ENCODE measurements at places on chromosomes 3 and 15.

DNA sequence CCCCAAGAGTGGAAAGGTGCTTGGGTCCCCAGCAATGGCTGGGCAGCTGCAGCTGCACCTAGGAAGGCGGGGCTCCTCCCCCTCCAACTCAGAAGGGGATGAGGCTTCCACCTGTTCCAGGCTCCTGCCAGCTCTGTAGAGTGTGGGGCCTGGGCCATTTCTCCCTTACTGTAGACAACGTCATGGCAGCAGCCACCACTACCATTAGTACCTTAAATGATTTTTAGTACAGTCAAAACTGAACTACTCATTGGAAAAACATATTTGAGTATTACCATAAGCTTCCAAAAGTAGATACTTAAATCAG, 1274.2 kb upstream of the GBE1 start:
- no peak for DNase-seq

- peak; percentile 72 for DNase-seq
Observed at GRCh38 chr15:29669823-29670222, 152.4 kb downstream of the TJP1 start.

GRCh38 chr15:22884344-22884743, 45.9 kb downstream of the NIPA2 start:
- DNase-seq: no peak

GRCh38 chr3:112561484-112561733, 353 bp downstream of the ATG3 start:
- no peak for DNase-seq

DNA sequence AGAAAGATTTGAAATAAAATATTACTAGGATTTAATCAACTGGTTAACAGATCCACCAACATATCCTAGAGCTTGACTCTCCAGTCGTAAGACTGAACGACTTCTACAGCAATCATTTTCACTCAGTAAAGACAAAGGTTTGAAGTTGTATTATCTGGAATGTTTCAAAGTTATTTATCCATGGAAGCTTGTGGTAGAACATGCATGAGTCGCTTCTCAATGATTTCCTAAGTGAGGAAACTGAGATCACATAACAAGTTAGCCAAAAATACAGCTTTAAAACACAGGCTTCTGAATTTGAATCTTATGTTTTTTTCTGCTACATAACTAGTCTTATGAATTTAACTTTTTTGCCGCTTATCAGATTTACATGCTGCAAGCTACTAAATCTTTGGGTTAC, 241.8 kb downstream of the FOXP1 start:
- DNase-seq: peak; percentile 90

GRCh38 chr3:15083252-15083651, 15.7 kb downstream of the RBSN start:
- DNase-seq: no peak

GRCh38 chr3:97880267-97880666, 58.5 kb downstream of the CRYBG3 start:
- DNase-seq: peak; percentile 20

DNA sequence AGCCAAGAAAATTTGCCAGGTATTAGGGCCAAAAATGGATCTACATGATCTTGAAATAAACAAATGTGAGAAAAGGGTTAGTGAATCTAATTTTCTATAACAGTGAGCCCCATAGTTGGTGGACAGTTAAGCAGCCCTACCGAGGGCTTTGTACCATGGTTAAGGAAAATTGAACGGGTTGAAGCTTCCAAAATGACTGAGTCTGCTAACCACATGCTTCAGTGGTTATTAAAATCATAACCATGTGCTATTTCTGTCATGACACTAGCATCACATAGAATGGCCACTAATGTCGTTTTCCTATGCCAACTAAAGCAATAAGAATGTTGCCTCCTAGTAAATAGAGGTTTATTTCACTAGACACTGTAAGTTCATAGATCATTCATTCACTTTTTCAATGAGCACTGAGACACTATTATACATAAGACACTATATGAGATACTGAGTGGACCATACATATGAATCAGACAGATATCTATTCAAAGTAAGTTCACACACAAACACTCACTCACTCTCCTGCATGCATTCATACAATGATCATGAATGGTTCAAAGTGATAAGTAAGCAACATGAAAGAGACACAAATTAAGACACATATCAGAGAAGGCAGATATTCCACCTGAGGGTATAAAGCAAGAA, 4.3 kb downstream of the SST start:
- no peak for DNase-seq

DNA sequence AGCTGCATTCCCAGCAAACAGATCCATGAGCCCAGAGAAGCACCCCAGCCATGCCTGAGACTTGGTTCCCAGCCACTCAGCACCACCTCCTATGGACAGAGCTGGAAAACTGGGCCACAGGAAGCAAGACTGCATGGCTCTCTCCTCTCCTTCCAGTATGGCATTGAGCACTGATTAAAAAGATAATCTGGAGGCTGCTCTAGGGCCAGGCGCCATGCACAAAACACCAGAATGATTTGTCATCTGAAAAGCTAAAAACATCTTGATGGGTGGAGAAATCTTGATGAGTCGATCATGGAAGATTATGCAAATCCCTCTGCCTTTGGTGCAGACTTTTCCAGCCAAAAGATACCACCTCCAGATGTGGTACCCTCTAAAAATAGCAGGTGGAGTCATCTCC, 62.7 kb upstream of the MRPS22 start:
- peak; percentile 70 for DNase-seq

DNA sequence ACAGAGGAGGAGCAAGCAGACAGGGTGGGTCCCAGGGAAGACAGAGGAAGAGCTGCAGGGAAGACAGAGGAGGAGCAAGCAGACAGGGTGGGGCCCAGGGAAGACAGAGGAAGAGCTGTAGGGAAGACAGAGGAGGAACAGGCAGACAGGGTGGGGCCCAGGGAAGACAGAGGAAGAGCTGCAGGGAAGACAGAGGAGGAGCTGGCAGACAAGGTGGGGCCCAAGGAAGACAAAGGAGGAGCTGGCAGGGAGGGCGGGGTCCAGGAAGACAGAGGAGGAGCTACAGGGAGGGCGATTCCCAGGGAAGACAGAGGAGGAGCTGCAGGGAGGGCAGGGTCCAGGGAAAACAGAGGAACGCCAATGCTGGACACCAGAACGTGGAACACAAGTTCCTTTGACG, 66.5 kb downstream of the PLXNA1 start:
- DNase-seq: no peak

DNA sequence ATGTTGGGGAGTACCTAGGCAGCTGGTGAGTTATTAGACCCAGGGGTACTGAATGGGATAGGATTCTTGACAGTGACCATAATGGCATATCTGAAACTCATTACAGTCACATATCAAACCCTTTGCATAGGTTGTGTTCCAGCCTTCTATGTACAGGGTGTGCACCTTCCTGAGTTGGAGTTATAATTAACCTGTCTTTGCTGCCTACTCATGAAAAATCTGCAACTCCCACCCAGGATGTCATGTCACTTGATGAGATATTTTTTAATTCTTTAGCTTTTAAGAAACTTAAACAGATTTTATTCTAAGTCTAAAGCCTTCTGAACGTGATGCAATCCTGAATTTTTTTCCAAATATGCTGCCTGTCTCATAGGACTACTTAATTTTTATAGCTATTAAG, 21.1 kb upstream of the ADGRG7 start:
- no peak for DNase-seq

- no peak for DNase-seq
Observed at GRCh38 chr15:95284492-95284891, 1046.0 kb upstream of the NR2F2 start.

- DNase-seq: peak; percentile 86
Observed at GRCh38 chr15:70504299-70504951, 258.9 kb downstream of the UACA start.

DNA sequence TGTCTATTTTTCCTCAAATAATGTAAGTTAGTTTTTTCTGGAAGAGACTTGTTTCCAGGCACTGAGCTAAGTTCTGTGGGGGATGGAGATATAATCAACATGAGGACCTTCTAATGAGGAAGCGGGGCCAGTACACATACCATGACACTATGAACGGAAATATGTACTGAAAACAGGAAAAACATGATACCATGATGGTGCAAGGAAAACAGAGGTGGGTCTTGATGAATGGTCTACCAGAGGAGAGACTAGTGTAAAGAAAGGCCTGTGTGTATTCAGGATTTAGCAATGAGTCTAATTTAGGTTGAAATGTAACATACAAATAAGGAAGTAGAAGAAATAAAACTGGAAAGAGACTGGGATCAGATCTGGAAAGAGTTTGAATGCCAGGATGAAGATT, 38.9 kb upstream of the TPRG1 start:
- DNase-seq: no peak

DNA sequence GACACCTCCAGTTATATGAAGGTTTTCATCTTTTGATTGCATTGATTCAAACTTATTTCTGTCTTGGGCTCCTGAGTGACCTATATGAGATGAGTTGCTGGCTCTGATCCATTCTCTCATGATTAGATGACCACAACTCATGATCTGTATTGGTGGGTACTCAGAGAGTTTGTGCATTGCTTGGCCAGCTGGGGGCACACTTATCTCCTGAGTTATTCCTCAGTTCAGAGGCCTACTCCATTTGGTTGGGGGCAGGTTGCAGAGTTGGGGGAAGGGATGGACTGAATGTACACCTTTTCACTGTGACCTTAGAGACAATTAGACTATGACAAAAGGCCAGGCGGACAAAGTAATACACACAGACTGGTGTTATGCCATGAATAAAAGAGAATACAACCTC, 166.2 kb upstream of the SEMA6D start:
- no peak for DNase-seq

DNA sequence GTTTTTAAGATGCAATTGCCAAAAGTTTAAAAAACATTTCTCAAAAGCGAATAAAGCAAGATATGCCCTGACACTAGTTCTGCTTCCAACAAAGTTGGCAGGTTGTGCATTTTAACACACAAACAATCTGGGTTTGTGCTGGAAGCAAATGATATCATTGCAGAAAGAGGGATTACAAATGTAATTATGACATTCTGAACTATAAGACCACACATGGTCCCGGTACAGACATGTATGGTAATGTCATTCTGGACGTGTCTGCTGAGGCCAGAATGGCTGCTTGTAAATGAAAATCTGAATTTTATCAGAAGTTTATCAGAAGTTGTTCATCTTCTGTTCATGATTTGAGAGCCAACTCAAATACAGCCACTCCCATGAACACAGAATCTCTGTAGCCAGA, 10.7 kb downstream of the TMC3 start:
- DNase-seq: no peak

DNA sequence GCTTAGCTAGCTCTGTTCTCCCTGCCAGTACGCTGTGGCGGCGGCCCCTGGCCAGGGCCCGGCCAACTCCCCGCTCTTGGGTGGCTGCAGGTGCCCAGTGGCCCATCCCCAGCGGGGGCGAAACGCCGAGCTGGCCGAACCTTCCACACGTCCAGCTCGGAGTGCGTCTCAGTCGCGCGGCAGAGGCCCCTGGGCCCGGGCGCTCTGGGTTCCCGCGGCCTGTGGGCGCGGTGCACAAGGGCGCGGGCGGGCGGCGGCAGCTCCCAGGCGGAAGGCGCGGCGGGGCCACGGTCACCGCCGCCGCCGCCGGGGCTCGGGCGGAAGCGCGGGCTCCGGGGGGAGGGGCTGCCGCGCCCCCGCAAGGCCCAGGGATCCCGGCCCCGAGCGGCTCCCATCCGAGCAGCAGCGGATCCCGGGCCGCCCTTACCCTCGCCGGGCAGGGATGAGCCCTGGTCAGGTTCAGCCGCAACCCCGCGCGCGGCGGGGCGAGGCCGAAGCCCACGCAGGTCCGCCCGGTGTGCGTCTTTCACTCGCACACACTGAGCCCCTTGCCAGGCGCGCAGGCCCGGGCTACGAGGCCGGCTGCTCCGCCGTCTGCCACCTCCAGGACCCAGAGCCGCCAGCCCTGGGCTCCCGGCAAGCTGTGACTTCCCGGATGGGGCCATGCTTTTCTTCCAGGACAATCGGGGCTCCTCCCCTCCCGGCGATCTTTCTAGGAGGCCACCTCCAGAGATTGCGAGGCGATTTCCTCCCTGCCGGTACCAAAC, 54.2 kb downstream of the CCDC54 start:
- DNase-seq: peak; percentile 75

- DNase-seq: no peak
Observed at GRCh38 chr15:96079041-96079440, 251.5 kb upstream of the NR2F2 start.

- no peak for DNase-seq
Observed at GRCh38 chr3:158976966-158977365, 175.1 kb downstream of the MFSD1 start.

DNA sequence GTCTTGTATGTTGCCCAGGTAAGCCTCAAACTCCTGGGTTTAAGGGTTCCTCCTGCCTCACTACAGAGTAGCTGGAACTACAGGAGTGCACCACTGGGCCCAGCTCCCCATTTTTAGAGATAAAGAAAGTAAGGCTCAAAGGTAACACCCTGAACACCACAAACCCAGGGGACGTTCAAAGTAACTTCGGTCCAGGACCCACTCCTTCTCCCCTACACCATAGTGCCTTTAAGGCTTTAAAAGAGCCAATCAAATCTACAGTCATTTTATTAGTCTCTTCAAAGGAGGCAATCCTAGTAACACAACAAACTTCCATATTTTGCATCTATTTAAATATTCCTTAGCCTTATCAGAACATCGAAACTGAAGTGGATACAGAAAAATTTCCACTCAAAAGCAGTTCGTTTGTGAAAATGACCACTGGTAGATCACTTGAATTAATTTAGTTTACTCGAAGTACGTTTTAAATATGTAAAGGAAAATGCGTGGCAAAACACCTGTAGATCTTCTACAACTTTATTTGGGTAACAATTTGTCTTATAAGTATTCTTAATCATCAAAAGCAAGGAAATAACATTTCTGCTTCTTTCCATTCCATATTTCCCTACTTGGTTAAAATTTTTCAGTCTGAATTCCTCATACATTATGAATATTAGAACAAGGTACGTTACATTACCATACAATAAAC, 1.8 kb downstream of the STAG1 start:
- DNase-seq: no peak

GRCh38 chr3:24006-24405, 172.6 kb upstream of the CHL1 start:
- DNase-seq: no peak

DNA sequence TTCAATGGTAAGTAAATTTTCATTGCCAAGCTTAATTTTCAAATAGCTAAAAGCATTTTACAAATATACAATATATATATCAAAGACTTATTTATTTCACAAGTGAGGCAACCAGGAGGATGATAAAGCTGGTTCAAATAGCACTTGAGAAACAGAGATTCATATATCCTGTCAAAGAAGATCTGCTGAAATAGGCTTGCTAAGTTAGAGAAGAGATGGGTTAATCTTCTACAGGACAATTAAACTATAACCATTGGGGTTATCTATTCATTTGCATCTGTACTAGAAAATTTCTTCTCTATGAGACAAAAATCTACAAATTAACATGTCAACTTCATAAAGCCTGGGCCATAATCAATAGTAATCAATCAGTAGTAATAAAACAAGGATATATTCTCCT, 637.7 kb upstream of the UBE2E2 start:
- DNase-seq: no peak

- DNase-seq: no peak
Observed at GRCh38 chr15:56207092-56207491, 36.6 kb downstream of the RFX7 start.

GRCh38 chr3:4581124-4581424, 87.9 kb downstream of the ITPR1 start:
- no peak for DNase-seq

GRCh38 chr3:150014782-150015181, 44.1 kb upstream of the PFN2 start:
- no peak for DNase-seq

GRCh38 chr15:64452988-64453688, 7.2 kb upstream of the ZNF609 start:
- DNase-seq: no peak

- DNase-seq: no peak
Observed at GRCh38 chr3:177681852-177682251, 484.6 kb upstream of the TBL1XR1 start.

GRCh38 chr15:90829942-90830440, 38.4 kb upstream of the FURIN start:
- DNase-seq: no peak
